ENCODE measurements at places on chromosomes 1 and 21.

- DNase-seq: peak; percentile 95
Observed at GRCh38 chr1:43206600-43207228, 34.6 kb downstream of the CFAP57 start.

GRCh38 chr1:238052496-238053266, 162.0 kb upstream of the ZP4 start:
- no peak for DNase-seq

GRCh38 chr1:226454349-226454748, 46.5 kb upstream of the PARP1 start:
- no peak for DNase-seq

DNA sequence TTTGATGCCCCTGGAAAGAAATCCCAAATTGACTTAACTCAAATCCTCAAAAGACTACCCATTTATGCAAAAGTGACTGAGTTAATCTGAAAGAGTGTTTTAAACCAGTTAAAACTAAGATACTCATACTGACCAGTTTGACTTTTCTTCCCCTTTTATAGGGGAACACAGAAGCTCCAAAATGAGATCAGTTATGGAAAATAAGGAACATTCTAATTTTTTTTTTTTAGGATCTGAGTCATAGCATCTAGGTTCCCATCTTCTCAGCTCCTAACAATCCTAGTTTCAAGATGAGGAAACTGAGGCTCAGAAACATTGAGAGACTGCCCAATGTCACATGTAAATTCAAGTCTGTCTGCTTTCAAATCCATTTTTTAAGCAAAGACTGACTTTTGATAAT, 231.1 kb upstream of the RUNX1 start:
- no peak for DNase-seq

- DNase-seq: no peak
Observed at GRCh38 chr1:63634471-63634870, 41.3 kb downstream of the PGM1 start.

- no peak for DNase-seq
Observed at GRCh38 chr1:3679098-3679555, 26.8 kb downstream of the TP73 start.

Measured in muscle of back (tissue), 13 donors.